ENCODE measurements at places on chromosomes 4 and X.
A peak's percentile ranks its signal among the peaks of the same experiment; 100 is the strongest.

DNA sequence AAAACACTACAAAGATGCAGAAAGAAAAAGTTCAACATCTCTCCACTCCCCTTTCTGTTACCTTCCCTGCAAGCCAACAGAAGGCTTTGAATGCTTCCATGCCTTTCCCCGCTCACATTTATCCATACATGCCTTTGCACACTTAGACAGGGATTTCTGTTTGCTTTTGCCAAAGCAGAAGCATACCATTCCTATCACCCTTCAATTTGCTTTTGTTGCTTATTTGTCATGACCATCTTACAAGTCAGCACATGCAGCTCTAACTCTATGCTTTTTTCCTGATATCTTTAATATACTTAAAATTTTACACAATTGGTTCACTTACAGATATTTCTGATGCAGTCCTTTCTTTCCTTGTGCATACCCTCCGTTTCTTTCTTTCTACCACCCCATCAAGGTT, 169.6 kb downstream of the CORIN start:
- DNase-seq: no peak

DNA sequence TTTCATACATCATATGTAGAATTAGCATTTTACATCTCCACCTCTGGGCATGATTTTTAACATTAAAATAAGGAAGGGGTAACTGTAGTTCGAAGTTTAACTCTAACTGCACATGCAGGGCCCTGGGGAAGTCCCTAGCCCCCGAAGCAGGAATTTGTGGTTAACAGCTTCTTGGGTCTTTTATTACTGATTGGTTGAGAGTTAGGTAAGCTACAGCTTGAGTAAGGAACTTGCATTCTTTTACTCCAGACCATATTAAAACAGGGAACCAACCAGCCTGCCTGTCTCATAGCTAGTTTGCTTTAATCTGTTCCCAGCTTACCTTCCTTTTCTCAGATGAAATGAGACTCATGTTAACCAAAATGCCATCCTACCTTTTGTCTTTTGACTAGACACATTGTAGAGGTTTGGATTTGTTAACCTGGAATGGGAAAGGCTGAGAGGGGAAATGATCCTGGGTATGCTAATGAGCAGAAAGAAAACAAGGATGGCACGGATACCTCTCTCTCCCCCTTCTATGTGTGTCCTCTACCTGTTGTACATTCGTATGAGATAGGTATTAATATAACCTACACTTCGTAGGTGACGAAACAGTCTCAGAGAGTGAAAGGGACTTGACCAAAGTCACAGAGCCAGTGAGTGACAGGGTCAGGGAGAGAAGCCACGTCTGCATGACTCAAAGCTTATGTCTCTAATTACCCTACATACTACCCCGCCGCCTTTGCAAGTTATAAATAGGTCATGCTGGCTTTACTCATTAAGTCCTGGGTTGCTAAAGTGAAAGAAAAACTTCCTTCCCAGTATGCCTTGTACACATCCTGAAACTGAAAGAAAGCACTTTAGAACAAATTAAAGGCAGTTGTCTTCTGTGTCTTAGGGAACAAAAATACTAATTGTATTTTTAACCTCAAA, 119.5 kb upstream of the AFF2 start:
- no peak for DNase-seq

DNA sequence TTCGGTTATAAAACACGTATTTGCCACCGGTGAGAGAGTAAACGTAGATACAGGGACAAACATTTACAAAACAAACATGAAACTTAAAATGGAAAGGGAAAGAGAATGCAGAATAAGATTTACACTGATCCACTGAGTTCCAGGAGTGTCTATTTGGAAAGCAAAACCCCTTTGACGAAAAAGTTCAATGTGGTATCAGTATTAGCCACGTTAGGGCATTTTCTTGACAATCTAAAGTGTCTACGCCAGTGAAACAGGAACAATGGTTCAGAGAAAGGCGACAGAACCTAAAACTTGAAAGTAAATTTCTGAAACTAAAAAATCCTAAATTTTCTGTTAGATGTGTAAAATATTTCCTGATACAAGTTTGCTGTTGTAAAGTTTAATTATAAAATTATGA, 278.5 kb upstream of the TENM3 start:
- DNase-seq: no peak

DNA sequence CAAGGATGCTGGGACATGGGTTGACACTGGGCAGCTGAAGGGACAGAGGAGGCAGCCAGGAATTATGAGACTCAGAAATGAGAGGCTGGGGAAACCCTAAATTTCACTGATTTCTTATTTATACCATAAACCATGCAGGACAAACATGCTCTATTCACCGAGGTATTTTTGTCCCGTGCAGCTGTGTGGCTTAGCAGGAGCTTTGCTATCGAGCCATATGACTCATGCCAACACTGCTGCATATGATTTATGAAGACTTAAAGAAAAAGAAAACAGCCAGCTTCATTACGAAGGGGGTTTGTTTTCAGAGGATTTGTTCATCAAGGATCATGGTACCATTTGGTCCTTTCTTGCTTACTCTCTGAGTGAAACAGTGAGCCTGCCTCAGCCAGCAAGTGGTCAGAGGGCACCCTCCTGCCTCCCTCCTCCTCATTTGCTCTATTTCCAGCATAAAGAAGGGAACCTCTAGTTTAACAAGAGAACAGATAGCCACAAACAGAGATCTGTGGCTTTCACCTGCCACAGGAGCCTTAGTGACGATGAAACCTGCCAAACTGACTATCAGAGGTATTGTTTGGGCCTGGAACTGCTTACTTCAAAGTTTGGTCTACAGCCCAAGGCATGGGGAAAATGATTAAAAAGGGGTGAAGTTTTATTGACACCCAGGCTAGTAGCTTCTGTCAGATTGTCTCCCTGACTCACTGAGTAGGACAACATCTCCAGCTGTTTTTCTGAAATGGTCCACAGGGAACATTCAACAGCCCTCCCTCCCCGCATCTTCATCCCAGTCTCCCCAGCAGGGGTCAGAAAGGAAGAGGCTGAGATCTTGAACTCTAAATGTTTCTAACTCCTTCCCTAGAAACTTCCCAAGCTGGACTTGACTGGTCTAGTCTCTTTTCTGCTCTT, 80.1 kb upstream of the MAML3 start:
- DNase-seq: peak; percentile 49

DNA sequence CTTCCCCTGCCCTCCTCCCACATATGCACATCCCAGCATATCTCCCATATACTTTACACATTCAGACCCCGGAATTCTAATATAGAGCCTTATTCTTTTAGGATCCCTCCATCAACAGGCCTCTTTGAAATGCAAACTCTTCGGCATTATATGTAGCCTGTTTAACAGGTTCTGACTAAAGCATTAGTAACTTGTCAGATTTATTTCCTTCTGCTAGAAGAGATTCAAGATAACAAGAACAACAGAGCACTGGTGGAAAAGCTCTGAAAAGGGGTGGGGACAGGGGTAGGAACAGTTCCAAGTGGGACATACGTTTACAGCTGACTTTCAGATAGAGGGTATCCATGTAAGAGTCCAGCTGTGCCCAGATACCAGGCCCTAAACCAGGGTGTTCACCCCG, 31.7 kb upstream of the PRPS1 start:
- DNase-seq: no peak

- DNase-seq: no peak
Observed at GRCh38 chr4:108168160-108168670, 517 bp downstream of the LEF1 start.

GRCh38 chr4:122576261-122577188, 44.3 kb downstream of the IL21 start:
- peak; percentile 1 for DNase-seq

- no peak for DNase-seq
Observed at GRCh38 chrX:131741103-131741581, 197.3 kb downstream of the OR13H1 start.

DNA sequence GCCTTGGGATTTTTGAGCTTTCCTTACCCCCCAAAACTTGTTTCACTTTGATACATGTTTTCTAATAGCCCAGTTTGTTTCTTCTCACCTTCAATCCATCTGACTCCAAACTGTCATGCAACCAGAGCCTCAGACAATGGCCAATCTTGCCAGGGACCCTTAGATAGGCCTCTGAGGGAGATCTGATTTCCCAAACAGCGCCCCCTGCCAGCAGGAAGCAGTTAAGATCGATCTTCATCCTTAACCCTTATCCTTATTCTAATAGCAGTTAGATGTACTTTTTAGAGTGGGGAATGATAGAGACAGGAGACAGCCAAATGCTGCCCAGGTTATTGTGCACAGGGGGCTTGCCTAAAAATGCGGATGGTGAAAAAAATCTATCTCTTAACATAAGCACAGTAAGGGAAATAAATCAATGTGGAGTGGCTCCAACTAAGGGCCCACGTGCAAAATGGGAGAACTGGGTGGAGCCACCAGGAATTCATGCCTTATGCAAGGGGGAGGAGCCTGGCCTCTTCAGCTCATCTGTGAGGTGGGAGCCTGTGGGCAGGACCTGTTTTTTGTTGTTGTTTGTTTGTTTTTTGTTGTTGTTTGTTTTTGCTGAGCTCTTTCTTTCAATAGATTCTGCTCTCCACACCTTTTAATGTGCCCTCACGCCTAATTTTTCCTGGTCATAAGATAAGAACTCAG, 833.6 kb upstream of the AGA start:
- no peak for DNase-seq

GRCh38 chr4:81454948-81455347, 16.8 kb downstream of the RASGEF1B start:
- no peak for DNase-seq

DNA sequence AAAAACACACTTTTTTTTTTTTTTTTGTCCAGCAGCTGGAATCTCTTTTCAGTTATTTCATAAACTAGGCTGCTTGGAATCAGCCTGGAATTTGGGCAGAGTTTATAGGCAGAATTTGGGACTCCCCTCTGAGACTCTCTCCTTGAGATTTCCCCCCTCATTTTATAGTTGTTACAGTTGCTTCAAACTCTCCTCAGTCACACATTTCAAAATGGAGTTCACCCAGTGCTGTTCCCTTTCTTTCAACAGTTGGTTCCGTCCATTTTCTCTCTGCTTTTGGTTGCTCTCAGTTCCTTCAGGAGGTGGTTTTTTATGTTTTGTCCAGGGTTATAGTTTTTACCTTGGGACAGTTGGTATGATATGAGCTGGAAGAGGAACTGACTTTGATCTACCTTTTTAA, 27.5 kb downstream of the NSD2 start:
- DNase-seq: no peak
